ENCODE measurements at places on chromosomes 2 and 18. TPM values are rescaled to one million over a fixed set of nuclear protein-coding genes. Genes with fewer than 3 reads are reported as not detected.

The NEU2 gene
- total RNA-seq = not detected

The LOXL3 gene
- total RNA-seq = 0.40 TPM

The PID1 gene
- 3.5 TPM for total RNA-seq

The FSHR gene
- not detected for total RNA-seq

The SH2D6 gene
- total RNA-seq = 1.2 TPM

The DYNAP gene
- not detected for total RNA-seq

The ALPP gene
- total RNA-seq = 0.37 TPM

The PLB1 gene
- 2.0 TPM for total RNA-seq

The ELP2 gene
- total RNA-seq = 36.9 TPM

The ST8SIA5 gene
- 0.02 TPM for total RNA-seq

The FAM237A gene
- not detected for total RNA-seq
